Esophagus muscularis mucosa (tissue), 4 donors: ENCODE measurements at places on chromosomes 6 and 20. TPM values are rescaled to one million over a fixed set of nuclear protein-coding genes. Genes with fewer than 3 reads are reported as not detected.

- H3K27ac ChIP-seq: no peak overlapping the region
- no peaks in the 10 kb centered on the region for H3K27me3 ChIP-seq
Observed at GRCh38 chr20:34445177-34446065, 70.8 kb upstream of the DYNLRB1 start.

DNA sequence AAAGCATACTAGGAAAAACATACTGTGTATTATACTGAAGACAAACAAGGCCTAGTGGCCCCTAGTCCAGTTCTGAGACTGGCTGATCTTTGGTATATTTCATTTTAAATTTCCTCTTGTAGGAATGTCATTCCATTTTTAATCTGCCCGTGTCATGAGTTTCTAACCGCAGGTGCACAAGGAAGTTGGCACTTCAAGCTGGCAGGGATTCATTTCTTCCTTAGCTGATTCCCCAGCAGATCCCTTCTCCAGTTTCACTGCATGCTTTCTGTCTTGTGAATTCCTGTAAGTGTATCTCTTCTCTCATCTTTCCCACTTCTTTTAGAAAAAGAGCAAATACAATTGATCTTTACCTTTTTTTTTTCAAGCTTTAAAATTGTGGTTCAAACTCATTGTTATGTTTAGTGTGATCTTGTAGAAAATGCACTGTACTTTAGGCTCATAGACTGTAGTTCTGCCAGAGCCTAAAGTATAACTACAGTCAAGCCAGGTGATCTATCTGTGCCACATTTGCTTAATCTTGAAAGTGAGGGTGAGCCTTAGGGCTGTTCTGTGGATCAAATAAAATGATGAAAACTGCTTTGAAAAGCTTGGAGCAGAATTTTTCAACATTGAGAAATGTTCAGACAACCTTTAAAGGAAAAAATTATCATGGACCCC lies 37.0 kb downstream of the RNF217 start:
- no peak for DNase-seq
- no peak overlapping the region for H3K27ac ChIP-seq
- H3K4me3 ChIP-seq: no peak overlapping the region
- no peaks in the 10 kb centered on the region for H3K36me3 ChIP-seq
- H3K27me3 ChIP-seq: no peaks in the 10 kb centered on the region

DNA sequence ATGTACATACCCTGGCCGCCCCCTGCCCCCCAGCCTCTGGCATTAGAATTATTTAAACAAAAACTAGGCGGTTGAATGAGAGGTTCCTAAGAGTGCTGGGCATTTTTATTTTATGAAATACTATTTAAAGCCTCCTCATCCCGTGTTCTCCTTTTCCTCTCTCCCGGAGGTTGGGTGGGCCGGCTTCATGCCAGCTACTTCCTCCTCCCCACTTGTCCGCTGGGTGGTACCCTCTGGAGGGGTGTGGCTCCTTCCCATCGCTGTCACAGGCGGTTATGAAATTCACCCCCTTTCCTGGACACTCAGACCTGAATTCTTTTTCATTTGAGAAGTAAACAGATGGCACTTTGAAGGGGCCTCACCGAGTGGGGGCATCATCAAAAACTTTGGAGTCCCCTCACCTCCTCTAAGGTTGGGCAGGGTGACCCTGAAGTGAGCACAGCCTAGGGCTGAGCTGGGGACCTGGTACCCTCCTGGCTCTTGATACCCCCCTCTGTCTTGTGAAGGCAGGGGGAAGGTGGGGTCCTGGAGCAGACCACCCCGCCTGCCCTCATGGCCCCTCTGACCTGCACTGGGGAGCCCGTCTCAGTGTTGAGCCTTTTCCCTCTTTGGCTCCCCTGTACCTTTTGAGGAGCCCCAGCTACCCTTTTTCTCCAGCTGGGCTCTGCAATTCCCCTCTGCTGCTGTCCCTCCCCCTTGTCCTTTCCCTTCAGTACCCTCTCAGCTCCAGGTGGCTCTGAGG lies 7.6 kb downstream of the CDKN1A start:
- H3K27me3 ChIP-seq: no peaks in the 10 kb centered on the region
- peaks cover 43% of the 10 kb centered on the region for H3K4me1 ChIP-seq
- no peak overlapping the region for H3K27ac ChIP-seq
- peaks cover 41% of the 10 kb centered on the region for H3K36me3 ChIP-seq
- H3K4me3 ChIP-seq: no peak overlapping the region

DNA sequence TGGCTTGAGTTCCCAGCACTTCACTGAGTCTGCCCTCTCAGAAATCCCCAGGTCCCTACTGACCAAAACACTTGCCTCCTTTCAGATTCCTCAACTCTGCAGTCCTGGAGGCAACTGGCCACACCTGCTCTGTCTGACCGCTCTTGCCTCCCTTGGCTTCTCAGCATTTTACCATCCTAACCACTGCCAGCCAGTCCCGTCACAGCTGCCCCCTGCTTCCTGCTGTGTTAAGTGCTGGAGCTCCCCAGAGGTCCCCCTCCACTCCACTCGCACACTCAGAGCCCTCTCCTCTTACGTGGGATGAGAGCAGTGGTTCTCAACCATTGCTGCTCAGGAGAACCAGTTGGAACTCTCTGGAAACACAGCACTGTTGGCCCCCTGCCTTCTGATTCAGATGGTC lies 20.5 kb downstream of the ADAT2 start:
- H3K4me1 ChIP-seq: no peaks in the 10 kb centered on the region
- no peak overlapping the region for H3K27ac ChIP-seq
- no peak for DNase-seq
- H3K27me3 ChIP-seq: no peaks in the 10 kb centered on the region

GRCh38 chr20:60428651-60429050 lies 470.4 kb downstream of the CDH26 start:
- no peaks in the 10 kb centered on the region for H3K36me3 ChIP-seq
- H3K27ac ChIP-seq: no peak overlapping the region
- H3K27me3 ChIP-seq: no peaks in the 10 kb centered on the region
- DNase-seq: peak; percentile 87
- no peak overlapping the region for H3K4me3 ChIP-seq

The EEF1E1 gene
- 45.2 TPM for total RNA-seq

DNA sequence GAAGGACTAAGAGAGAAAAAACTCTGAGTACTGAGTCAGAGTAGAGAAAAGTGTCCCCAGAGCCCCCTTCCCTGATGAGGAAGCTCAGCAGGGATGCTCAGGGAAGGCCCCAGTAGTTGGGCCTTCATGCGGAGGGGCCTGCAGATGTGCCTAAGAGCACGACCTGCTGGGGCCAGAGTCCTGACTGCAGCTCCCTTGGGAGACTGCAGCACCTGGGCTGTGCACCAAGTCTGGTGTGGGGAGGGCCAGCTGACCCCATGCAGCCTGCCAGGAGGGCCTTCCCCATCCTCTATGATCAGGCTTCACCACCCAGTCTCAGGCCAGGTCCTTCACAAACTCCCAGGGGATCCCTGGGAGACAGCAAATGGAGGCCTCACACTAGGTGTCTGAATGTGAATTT lies 130.4 kb downstream of the FNDC1 start:
- H3K4me3 ChIP-seq: no peak overlapping the region
- H3K27me3 ChIP-seq: no peaks in the 10 kb centered on the region
- no peak overlapping the region for H3K27ac ChIP-seq
- DNase-seq: peak; percentile 39
